ENCODE measurements at places on chromosomes 2 and 18.

DNA sequence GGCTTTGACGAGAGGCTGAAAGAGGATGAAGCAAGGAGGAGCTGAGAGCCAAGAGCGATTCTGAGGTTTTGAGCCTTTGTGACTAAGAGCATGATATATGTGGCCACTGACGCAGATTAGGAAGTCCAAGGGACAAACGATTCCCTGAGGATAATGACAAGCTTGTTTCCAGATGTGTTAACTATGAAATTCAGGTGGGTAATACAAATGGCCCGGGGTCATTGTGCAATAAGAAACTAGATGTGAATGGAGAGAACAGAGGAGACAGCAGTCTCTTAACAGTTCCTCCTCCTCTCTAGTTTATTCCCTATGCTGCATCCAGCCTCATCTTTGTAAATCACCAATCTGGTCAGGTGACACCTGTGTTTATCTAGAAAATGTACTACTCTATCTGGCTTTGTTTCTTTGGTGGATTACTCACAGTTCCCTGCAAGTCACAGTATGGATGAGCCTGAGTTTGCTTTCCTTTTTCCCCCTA lies 84.2 kb downstream of the SOCS6 start:
- no peak for DNase-seq

- DNase-seq = no peak
Measured at GRCh38 chr2:18455236-18455862, 105.1 kb downstream of the RDH14 start.

DNA sequence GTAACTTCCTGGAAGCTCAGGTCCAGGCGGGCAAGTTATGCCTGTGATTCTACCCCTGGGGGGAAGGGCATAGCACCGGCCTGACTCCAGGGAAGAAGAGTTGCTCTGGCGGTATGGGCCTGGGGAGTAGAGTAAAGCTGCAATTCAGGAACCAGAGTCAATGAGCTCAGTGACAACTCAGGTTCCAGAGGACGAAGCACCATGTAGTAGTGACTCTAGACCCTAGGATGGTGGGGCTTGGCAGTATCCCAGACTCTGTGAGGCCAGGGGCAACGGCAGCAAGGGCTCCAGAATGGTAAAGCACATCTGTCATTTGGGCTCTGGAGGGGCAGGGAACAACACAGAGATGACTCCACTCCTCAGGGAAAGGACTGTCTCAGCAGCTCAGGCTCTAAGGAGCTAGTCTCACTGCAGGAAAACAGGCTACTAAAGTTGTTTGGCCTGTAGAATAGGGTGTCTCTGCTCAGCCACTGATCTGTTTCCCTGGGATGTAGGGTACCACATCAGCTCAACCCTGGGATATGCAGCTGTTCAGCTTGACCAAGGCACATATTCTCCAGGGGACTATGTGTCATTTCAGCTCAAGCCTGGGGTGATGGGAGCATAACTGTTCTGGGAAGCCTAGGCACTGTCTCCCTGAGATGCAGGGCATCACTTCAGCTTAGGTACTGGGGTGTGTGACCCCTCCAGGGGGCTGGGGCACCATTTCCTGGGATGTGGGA lies 36.2 kb upstream of the RHOB start:
- DNase-seq = no peak

- no peak for DNase-seq
Measured at GRCh38 chr2:161344692-161345091, 36.5 kb downstream of the PSMD14 start.

GRCh38 chr18:23574611-23575308 lies 11.5 kb downstream of the NPC1 start:
- DNase-seq = no peak

GRCh38 chr2:72003124-72003523 lies 144.5 kb downstream of the CYP26B1 start:
- DNase-seq = no peak

DNA sequence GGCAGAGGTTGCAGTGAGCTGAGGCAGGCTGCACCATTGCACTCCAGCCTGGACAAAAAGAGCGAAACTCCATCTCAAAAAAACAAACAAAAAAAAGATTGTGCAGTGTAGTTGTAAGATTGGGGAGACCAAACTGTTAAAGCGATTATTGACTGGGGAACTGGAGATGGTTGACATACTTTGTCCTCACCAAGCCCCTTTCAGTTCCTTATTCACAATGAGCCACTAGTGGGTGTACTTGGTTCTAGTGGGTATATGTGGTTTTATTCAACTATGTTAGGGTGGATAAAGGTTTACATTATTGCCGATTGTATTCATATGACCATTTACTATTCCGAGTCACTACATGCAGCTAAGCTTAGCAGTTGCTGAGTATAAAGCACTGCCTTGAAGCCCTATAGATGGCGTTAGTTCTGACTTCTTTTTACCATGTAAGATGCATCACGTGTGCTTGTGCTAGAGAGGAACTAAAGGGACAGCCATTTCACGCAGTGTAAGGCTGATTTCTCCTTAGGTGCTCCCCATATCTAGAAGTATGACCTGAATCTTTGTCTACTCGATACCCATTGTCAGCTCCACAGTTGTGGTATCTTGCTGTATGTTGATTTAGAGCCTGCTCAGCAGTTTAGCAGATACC lies 12.1 kb downstream of the EIF4E2 start:
- no peak for DNase-seq

- no peak for DNase-seq
Measured at GRCh38 chr18:77250926-77251729, 1.5 kb downstream of the GALR1 start.

DNA sequence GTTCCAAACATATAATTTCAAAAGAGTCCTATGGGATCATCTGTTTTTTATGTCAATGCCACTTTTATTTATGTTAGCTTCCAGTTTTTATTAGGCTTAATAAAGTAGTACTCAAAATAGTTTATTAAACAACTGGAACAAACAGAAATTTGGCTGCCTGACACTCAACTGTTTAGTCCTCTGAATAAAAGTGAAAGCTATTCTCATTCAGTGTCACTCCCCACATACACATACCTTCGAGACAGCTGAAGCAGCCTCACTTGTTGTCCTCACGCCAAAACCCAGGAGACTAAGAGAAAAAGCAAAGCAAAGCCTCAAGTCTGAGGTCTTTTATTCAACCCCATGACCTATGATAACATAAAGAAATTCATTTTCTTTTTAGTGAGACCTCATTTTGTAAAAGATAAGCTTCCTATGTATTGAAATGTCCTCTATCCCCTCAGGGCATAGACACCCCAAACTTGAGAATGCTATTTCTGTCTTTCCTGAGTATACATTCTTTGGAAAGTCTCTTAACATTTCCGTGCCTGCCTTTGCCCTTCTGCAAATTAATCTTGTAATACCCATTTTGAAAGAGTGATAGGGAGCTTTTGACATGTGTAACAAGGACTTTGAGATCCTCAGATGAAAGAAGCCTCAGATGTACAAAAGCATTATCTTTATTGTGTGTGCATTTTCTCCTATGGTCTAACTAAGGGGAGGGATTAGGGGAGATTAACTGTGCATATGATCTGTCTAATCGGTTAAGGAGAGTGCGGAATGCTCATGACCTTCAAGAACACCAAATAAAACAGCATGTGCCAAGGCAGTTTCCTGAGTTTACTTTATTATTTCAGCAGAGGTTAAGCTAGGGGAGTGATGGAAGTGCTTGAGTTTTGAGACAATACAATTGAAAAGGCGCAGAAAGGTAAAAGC lies 1523.7 kb upstream of the PIK3C3 start:
- DNase-seq = no peak

GRCh38 chr2:141506135-141506534 lies 624.7 kb downstream of the LRP1B start:
- no peak for DNase-seq

GRCh38 chr18:41849632-41850031 lies 105.4 kb upstream of the PIK3C3 start:
- DNase-seq = no peak

DNA sequence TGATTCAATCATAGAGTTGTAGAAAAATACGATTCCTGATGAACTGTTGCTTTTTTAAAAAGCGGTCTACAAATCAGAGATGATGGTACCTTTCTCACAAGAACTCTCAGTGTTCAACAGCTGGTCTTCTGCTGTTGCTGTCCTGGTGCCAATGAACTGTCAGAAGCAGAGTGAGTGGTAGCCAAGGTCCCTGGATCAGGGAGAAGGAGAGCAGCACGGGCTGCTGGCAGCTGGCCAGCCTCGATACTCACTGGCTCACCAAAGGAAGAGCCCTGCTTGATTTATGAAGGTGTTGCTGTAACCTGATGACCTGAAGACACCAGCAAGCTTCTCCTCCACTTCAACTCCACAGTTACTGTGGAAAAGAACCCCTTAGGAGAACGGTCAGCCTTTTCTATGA lies 300.8 kb upstream of the SOX11 start:
- DNase-seq = no peak

DNA sequence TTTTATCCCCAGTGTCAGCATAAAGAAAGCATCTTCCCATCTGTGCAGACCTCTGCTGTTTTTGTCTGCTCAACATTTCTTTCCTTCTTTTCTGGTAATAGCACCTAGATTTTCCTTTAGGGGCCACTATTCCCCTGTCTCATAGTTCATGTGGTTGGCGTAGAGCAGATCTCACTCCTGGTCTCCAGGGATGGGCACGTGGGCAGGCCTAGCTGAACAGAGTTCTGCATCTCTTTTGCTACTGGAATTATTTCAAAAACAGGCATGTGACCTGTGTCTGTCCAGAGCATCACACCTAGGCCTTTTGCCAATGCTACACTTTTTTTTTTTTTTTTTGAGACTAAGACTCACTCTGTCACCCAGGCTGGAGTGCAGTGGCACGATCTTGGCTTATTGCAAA lies 17.7 kb upstream of the ICOS start:
- DNase-seq = no peak

- no peak for DNase-seq
Measured at GRCh38 chr18:57440331-57441070, 5.3 kb downstream of the ONECUT2 start.

- DNase-seq = no peak
Measured at GRCh38 chr2:3404349-3404894, 24.9 kb downstream of the TRAPPC12 start.

DNA sequence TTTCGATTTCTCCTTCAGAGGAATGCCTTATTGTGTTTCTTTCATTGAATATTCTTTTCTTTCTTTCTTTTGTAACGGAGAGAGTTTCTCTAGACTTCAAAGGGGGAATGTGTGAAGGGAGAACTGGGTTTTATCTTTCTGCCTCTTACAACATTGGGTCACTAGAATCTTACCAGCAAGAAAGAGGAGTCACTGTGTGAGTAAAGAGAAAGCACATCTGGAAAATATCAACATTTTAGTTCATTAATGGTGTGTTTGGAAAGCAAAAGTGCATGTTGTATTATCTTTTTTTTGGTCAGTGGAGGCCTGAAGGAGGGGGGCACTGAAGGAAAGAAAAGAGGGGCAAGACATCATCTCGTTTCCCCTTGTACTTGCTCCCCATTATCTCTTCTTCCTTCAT lies 86.6 kb upstream of the THOC1 start:
- no peak for DNase-seq

- no peak for DNase-seq
Measured at GRCh38 chr2:28617502-28618184, 121.8 kb downstream of the PLB1 start.

- DNase-seq = no peak
Measured at GRCh38 chr18:6878556-6879297, 149.2 kb downstream of the ARHGAP28 start.
